ENCODE measurements at places on chromosomes 6 and 20.

GRCh38 chr6:15150207-15150606 is 95.7 kb upstream of the JARID2 start:
- no peak for DNase-seq

DNA sequence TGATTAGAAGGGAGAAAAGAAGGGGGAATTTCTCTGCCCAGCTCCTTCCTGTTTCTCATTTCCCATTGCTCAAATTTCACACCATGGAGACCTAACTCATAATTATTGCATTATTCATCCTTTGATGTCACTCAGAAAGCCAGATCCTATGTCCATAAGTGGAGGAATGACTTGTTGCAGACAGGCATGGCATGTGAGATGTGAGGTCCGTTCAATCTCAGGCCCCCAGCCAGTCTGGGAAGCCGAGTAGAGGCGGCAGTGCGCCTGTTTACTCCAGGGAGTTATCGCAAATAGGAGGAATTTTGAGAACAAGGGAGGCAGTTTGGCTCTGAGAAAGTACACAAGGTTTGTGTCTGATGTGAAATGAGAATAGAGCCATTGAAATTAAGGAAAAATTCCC is 26.9 kb upstream of the MOCS1 start:
- DNase-seq = no peak

DNA sequence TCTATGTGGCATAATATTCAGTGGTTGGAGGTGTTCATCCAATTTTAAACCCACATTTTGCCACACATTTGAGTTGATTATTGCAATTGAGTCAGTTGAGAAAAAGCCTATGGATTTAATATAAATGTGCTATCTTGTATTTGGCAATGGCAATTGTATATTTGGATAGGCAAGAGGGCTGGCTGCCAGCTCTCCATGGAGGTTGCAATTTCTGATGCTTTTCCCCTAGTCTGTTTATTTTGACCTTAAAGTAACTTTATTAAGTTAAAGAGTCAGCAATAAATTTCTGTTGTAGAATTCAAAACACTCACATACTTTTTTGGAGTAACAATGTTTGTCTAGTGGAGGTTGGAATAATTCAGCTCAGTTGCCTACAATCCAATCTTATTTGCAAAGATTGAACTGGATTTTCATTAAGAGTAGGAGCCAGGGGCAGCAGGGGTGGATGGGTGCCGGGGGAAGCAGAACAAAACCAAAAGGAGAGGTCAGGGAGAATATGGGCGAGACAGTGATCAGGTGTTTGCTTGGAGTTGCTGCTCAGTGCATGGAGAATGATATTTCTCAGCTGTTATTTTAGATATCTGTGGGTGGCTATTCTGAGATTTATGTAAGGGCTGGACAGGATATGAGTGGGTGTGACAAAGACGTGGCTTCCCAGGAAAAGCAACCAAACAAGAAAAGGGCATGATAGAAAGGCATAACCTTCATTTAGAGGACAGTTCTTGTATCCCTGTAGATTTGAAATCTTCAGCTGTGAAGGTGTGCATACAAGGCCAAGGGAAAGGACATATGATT is 163.0 kb downstream of the HDGFL1 start:
- no peak for DNase-seq

DNA sequence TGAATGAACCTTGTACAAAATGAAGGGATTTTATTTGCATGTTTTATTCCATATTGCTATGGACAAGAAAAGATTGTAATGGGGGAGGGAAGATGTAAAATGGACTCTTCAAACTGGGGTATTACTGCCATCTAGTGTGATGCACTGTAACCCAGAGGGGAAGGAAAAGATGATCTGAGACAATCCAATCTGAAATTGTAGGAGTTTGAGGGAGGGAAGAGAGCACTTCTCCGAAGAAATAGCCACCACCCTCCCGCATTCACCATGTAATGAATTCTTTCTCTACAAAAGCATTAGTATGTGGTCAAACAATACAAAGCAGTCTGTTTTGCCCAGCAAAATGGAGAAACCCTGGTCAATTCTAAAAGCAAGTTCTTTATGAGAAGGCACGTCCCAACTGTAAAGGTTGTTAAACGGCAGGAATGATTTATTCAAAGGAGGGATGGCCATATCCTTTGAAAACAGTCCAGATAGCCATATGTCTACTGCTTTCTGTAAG is 679.5 kb upstream of the NRSN1 start:
- no peak for DNase-seq

DNA sequence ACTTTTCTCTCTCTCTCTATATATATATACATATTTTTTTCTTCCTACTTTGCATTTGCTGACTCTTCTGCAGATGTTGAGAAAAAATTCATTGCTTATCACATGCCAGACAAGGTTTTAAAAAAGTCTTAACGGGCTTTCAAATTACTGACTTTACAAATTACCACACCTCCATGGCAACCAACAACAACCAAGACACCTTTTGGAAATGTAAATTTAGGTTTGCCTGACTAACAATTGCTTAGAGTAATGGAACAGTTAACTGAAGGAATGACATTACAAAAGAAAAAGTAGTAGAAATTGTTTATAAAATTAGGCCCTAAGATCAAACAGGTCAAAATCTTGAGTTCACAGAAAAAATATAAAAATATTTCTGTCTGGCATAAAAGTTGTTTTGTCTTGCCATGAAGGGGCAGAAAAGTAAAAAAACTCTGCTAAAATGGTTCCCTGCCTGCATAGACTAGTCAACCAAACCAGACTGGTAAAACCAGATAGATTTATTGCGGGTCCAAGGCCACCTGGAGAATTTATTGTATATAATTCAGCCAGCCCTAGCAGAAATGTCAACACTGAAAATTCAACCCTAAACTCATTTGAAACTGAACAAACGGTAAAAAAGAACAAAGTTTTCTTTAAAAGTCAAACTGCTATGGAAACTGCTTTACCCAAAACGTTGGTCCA is 92.8 kb upstream of the FRMD1 start:
- DNase-seq = no peak

- no peak for DNase-seq
Observed at GRCh38 chr6:57313711-57314471, 3.5 kb upstream of the PRIM2 start.

DNA sequence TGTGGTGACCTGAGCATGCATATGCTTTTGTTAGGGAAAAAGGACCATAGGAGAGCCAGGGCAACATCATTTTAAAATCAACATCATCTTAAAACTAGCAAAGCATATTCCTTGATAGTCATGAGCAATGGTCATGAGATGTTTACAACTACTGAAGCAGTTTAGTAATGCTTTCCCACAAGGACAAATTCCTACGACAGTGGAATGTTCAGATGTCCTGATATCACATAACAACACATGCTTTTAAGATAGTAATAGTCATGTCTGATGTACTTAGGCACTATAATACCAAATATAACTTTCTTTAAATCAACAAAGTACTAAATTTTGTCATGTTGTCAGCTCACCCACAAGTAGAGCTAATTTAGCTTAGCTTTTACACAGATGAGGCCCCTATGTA is 370.3 kb downstream of the HTR1B start:
- DNase-seq = no peak

GRCh38 chr6:127539272-127539671 is 20.1 kb upstream of the MTCL3 start:
- no peak for DNase-seq

- no peak for DNase-seq
Observed at GRCh38 chr20:56414842-56415765, 3.0 kb downstream of the CASS4 start.

GRCh38 chr6:115783402-115784061 is 277.2 kb downstream of the FRK start:
- DNase-seq = no peak

DNA sequence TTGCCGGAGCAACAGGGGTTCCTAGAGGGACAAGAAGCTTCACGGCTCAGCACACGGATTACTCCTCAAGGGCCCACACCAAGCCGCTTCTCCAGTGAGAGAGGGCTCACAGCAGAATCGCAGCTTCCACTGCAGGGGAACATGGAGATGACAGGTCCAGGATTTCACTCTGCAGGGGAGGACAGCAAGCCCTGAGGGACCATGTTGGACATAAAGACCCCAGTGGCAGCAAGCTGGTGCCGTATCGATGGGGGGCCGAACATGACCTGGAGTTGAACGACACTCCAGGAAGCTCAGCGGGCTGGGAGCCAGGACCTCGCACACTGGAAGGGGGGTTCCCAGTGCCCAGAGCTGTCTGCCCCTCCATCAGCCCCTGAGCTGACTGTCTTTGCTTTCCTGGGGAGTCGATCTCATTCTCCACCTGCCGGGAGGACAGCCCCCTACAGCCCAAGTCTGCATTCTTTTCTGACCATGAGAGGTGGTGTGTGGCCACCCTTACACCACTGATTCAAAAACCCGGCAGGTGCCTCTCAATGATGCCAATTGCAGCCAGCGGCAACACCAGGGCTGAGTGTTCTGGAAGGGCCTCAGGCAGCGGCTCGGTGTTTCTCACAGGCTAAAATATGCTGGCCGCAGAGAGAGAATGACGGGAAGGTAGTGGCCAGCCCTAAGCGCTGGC is 194.5 kb upstream of the CDH4 start:
- no peak for DNase-seq

GRCh38 chr6:143323729-143324470 is 126.6 kb downstream of the ADAT2 start:
- DNase-seq = no peak

DNA sequence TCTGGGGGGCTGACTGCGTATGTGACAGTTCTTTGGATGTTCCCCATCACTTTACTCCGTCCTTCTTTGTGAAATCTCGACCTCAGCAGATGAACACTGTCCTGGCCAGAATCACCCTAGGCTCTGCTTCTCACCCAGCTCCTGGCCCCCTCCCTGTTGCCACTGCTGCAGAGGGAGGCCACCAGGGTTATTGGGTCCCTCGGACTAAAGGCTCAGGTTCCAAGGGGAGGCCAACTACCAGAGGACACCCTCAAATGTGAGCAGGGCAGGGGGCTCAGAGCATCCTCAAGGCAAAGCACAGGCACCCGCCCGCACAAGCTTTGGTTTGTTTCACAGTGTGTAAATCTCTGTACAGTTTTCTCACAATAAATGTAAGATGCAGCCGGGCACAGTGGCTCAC is 269.9 kb downstream of the UST start:
- no peak for DNase-seq

- DNase-seq = no peak
Observed at GRCh38 chr20:58073945-58074856, 154.3 kb downstream of the ANKRD60 start.

GRCh38 chr20:33516882-33517281 is 27.0 kb downstream of the CBFA2T2 start:
- DNase-seq = no peak

- no peak for DNase-seq
Observed at GRCh38 chr6:11278207-11278559, 45.7 kb upstream of the NEDD9 start.

GRCh38 chr6:149913540-149914240 is 9.2 kb downstream of the RAET1G start:
- no peak for DNase-seq

DNA sequence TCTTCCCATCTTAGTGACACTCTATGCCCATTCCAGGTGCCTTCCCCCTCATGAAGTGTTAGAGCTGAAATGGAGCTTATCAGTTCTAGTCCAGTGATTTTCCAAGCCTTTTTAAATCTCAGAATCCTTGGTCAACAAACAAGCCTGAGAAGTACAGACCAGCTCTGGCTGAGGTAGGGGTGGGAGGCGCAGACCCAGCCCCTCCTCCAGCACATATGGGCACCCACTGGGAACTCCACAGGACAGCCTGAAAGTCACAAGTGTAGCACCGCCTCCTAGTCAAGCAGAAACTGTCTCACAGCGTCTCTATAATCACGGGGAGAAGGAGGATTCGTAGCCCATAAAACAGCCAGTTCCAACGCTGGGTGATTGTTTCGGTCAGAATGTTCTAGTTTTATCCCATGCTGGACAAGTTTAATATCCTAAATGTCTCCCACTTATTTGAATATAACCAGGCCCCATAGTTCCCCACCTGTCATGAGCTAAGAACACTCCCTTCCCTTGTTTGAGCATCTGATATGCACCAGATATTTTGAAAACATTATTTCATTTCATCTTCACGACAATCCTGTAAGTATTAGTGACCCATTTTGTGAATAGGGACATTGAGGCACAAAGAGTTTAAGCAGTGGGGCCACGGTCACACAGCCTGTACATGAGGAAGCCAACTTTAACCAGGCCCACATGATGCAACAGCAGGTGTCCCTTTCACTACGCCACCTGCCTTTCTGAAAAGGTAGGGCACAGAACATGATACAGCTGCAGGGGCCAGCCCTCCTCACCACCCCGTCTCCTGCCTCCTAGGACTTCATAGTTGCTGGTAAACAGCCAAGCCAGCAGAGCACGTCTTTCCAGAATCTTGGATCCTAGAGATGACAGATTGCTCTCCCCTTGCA is 40.1 kb downstream of the TRAF3IP2 start:
- DNase-seq = peak; percentile 6

DNA sequence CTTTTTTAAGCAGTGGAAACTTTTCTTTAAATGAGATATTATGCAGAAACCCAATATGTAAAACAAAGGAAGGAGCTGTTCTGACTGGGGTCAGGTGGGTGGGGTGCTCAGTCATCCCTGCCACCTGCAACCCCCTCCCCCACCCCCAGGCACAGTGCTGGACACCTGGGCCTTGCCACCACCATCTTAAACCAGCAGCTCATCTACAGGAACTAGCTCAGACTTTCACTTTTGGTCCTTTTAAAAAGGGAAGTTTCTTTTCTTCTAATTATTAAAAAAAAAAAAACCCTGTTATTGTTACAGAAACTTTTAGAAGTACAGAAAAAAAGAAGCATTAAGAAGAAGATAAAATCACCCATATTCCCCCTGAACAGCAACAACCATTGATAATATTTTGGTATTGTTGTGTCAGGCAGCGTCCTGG is 37.1 kb downstream of the PPP1R16B start:
- DNase-seq = peak; percentile 13

GRCh38 chr6:168209420-168209819 is 110.2 kb downstream of the DACT2 start:
- DNase-seq = no peak

DNA sequence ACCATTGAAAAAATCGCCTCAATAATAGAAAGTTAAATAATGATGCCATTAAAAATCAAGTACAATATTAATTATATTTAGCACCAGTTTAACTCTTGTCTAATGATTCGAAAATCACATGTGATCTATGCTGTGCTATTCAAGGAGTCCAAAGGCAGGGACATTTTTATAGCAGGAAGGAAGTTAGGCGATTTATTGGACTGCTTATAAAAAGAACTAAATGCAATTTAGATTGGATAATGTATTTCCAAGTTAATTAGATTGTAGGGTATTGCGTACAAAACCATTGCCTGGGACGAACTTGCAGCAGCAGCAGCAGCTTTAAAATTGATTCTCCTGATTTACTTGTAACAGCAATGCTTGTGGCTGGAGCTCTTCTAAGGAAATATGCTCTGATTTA is 87.4 kb upstream of the TMEM181 start:
- no peak for DNase-seq

DNA sequence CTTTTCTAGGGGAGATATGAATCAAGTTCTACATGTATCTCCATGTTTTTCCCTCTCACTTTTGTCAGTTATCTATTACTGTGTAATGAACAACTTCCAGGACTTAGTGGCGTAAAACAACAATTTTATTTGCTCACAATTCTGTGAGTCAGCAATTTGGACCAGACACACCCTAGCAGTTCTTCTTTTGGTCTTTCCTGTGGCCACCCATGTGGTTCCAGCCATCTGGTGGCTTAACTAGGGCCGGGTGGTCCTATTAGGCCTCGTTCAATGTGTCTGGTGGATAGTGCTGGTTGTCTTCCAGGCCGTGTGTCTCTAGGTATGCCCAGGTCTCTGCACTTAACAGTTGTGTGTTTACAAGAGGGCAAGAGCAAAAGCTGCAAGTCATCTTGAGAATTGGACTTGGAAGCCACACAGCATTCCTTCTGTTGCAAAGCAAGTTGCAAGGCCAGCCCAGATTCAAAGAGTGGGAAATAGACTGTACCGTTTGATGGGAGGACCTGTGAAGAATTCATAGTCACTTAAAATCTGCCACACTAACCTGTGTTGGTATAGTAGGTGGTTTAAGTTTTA is 20.8 kb upstream of the SLC35D3 start:
- no peak for DNase-seq
